Hematopoietic multipotent progenitor cell treated with erythropoietin and hydrocortisone succinate and interleukin-3 and kit ligand, for 17 days (in vitro differentiated cells): ENCODE measurements at places on chromosomes 3 and 15.
A peak's percentile ranks its signal among the peaks of the same experiment; 100 is the strongest.

DNA sequence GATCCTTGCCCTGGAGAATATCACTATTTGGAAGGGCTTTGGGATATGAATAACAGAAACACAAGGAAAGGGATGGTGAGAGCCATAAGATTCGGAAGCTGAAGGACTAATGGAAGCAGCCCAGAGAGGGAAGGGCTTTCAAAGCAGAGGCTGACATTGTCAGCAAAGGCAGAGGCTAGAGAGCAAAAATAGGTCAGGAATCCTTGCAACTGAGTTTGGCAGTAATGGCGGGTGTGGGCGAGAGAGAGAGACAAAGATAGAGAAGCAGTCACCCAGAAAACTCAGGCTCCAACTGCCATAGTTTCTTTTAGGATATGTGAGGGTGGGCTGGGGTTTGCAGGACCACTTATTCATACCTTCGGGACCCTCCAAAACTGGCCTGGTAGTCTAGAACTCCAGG lies 248.6 kb downstream of the OPA1 start:
- no peak for DNase-seq

DNA sequence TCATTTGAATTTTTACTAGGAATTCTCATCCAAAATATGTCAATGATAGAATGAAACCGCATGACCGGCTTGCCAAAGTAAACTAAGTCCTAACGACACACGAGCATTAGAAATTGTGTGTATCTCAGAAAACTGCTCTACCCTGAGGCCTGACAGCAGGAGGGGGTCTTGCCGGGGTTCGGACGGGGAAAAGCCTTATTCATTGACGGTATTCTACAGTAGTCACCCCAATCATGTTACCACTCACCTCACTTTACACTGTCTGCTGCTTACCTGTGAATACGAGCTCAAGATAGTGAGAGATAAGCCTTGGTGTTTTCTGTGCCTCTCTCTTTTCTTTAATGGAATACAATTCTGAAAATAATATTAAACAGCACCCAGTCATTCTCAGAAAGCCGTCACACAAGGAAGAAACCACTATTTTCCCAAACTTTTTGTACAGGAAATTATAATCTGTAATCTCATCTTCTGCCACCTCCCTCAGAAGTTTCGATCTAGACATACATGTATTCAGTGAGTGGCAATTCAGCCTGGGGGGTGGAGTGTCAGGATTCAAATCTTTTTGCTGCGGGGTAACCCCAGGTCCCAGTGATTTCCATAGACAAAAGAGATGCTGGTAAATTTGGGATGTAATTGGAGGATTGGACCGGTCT lies 492 bp upstream of the FAM43A start:
- no peak for DNase-seq

DNA sequence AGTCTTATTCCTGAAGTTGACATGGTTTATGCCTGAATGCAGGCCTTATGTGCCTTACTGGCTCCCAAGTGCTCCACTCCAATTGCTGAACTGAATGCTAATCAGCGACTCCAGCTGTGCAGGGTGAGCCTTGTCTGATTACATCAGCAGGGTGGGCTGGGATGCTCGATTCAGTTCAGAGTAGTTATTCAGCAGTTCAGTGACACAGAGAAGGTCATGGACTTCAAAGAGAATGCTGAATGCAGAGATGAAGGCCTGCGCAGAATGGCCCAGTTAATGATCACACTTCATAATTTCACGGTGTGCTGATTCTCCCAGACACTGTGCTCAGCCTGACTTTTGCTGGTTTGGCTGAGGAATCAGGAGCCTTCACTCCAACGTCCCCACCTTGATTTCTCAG lies 63.6 kb downstream of the CLDN1 start:
- no peak for DNase-seq

DNA sequence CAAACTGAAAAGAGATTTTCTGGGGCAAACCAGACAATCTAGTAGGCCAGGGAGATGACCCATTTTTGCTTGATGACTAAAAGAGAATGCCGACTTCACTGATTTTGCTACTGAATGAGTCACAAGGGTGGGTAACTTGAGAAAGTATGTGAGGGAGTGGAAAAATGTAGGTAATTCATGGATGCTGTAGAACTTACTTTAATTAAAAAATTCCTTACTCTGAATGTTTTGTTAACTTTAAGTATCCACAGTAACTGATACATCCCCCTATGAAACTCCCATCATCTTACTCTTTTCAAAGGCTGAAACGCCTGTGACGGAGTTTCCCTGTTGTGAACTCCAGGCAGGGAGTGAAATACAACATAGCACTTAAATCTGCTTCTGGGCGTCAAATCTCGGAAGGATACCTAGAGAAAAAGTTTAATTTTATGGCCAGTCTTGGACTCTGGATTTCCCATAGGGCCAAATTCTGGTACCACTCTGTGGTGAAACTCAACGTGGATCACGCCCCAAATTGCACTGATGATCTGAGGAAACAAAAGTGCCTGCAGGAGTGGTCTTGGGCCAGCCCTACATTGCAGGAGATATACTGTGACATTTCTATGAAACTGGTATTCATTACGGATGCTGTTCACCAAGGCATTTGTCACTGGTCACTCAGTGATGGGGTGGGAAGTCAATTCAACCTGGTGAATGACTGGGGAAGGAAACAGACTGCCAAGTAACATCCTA lies 24.0 kb downstream of the GOLIM4 start:
- no peak for DNase-seq

GRCh38 chr3:109413049-109413448 lies 75.7 kb upstream of the DPPA4 start:
- DNase-seq = no peak

DNA sequence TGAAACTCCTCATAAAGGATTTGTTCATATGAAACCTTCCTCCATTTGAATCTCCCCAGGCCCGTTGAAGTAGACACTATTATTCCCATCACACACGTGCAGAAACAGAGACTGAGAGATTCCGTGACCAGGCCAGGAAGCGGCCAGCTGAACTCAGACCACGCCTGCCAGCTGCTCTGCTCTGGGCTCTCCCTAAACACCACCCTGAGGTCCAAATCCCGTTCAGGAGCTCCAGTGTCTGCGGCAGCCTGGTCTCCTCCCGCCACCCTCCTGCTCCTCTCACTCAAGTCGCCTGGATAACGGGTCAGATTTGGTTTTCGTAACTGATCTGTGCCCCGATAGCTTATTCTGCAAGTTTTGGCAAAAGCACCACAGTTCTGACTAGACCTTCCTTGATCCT lies 53.6 kb upstream of the SNRPA1 start:
- no peak for DNase-seq

GRCh38 chr15:81323559-81323943 lies 390 bp downstream of the STARD5 start:
- no peak for DNase-seq

GRCh38 chr15:77874063-77874462 lies 203.4 kb downstream of the TBC1D2B start:
- DNase-seq = no peak

- DNase-seq = peak; percentile 66
Observed at GRCh38 chr3:32399030-32399620, 7.5 kb downstream of the CMTM7 start.

DNA sequence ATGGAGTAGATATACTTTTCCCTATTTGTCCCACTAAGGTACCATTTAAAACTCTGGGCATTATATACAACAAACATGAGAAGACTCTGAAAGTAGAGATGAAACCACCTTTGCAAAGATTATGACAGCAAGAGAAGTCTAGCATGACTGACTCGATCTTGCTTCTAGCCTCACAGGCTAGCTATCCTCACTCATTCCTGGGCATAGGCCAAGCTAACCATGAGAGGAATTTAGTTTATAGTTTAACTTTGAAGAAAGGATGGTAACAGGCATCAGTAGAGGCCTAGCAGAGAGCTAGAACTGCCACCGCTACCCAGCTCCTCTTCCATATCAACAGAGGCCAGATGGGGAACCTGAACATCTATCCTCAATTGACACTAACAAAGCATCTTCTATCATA lies 63.5 kb upstream of the FSIP1 start:
- DNase-seq = no peak

- peak; percentile 58 for DNase-seq
Observed at GRCh38 chr15:31197497-31198414, 96.2 kb upstream of the TRPM1 start.

DNA sequence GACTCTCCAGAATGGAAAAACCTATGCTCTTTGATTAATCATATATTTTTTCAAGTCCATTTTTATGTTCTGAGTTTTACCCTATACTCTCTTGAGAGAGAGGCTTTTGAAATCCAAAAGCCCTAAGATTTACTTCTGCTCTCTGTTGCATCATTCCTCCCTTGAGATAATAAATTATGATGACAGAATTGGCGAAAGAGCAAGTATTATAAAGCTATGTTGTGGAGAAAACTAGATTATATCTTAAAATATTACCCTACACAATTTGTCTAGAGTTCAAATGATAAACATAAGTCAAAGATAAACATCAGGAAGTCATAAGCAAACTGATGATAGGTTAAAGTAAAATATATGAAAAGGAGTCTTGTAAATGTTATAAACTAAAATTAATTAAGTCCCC lies 293.4 kb upstream of the MME start:
- no peak for DNase-seq

- no peak for DNase-seq
Observed at GRCh38 chr15:60840306-60840702, 361.4 kb upstream of the ICE2 start.

DNA sequence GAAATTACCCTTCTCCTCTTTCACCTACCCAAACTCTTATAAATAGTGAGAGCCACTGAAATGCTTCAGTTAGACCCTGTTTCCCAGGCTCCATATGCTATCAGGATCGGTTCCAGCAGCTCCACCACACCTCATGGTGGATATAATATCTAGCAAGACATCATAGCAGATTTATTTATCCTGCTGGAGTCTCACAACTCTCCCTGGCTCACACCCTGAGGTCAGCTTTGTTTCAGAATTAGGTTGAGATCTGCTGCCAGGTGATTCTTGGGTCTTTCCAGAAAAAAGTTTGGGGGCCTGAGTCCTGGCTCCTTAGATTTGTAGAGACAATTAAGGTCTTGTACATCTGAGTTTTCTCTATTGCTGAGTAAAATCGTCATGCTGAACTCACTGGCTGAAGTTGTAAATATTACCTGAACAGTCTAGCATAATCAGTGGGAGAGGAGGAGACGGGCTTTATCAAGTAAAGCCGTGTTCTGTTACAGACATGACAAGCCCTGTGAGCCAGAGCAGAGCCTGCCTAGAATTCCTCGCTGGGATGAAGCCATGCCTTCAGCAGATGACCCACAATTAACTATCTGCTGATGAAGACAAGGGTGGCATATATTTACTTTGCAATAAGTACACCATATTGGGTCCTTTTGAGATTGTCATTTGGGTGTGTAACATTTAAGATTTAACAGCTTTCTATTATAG lies 131.6 kb downstream of the STAC start:
- DNase-seq = no peak

GRCh38 chr15:37289109-37289765 lies 188.9 kb upstream of the MEIS2 start:
- DNase-seq = no peak

DNA sequence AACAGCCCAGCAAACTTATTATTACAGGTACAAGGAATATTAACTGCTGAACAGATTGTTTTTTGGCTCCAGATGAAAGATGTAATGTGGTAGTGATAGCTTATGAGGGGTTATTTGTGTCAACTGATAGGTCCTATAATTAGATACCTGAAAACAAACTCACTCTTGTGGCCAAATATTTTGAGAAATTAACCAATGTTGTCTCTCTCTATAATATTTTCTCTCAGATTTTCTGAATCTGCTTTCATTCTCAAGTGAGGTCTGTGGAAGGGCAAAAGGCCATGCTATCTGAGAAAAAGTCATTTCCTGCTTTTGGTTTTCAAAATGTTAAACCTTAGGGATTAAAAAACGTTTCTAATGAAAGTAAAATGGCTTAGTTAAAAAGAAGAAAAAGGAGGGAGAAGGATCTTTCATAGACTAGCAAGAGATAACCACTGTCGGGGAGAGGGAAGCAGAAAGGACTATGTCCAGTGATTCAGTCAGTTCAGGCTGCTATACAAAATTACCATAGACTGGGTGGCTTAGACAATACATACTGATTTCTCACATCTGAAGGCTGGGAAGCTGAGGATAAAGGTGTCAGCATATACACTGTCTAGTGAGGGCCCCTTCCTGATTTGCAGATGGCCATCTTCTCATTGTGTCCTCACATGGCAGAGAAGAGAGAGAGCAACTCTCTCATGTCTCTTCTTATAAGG lies 277.5 kb upstream of the P2RY1 start:
- no peak for DNase-seq

DNA sequence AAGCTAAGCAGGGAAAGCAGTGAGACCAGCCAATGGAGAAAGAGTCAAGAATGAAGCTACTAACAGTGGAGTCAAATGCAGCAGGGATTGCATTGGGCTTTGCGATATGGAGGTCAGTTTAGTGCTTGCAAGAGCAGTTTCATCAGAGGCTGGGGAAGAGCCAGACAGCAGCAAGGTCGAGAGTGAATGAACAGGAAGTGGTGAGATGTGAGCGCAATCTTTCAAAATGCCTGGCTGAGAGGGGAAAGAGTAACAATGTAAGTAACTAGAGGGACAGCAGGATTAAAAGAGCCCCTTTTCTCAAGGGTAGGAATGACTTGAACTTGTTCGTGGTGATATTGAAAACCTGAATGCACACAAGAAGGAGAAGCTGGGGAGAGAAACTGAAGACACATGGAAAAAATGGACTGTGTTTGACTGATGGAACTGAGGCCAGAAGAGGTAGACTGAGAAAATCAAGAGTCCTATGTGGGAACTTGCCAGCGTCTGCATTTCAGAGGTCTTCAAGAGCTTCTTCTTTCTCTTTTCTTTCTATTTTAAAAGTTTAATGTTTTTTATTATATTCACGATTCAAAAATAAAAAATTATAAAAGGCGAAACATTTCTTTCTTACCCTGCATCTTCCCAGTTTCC lies 30.6 kb upstream of the GPR160 start:
- DNase-seq = no peak

DNA sequence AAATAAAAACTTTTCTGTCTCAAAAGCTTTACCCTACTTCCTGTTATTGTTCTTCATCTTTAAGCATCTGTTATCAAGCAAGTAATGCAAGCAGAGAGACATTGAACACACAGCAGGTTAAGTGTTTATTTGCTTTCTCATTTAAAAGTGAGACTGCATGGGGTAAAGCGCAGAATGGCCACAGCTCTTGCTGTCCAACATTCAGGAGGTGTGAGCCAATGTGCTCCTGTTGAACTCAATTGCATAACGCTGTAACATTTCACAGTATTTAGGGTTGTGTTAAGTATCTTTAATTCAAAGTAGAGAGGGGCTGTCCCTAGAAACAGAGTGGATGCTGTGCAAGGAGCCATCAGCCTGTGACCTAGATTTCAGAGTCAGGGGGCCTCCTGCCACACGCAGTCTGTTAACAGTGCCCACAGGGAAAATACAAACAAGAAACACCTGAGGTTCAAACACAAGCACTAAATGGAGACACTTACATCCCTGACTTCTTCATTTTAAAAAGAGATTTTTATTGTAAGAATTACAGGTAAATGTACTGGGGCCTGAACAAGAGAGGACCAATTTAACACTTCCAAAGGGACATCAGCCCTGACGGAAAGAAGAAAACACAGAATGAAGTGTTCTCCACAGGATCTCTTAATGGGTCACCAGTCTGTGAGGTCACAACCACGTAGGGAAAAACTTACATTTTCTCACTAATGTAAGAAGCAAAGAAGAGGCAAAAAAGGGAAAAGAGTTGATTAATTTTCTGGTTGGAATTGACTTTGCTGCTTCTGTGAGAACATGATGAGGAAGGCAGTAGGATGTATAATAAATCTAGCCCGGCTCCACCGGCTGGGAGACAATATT lies 815.1 kb downstream of the VGLL3 start:
- DNase-seq = no peak

GRCh38 chr3:182393830-182394367 lies 399.4 kb upstream of the ATP11B start:
- DNase-seq = no peak
